ENCODE measurements at places on chromosomes 1 and 21.

DNA sequence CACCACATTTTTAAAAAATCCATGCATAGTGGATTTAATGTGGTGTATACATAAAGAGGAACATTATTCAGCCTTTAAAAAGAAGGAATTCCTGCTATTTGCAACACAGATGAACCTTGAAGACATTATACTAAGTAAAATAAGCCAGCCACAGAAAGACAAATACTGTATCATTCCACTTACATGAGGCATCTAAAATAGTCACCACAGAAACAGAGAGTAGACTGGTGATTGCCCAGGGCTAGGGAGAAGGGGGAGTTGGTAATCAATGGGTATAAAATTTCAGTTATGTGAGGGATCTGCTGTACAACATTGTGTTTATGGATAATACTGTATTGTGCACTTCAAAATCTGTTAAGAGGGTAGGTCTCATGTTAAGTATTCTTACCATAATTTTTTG is 10.0 kb downstream of the FAM163A start:
- no peak for DNase-seq

DNA sequence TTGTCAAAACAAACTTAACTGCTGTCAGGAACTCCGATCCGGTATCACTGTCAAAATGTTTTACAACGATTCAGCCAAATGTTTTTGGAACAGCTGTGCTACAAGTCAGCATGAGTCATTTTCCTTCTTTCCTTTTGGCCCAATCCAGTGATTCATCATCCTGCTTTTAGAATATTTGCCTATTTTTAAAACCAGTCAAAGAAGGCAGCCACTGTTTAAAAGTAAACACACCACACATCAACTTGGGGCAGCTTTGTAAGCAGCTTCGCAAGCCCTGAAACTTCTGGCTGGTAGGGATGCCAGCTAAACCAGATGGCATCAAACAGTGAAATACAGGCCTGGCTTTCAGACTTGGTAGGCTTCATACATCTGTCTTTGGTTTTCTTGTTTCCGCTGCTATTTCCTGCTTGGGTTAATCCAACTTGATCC is 14.9 kb downstream of the MAP3K7CL start:
- DNase-seq, result no peak

DNA sequence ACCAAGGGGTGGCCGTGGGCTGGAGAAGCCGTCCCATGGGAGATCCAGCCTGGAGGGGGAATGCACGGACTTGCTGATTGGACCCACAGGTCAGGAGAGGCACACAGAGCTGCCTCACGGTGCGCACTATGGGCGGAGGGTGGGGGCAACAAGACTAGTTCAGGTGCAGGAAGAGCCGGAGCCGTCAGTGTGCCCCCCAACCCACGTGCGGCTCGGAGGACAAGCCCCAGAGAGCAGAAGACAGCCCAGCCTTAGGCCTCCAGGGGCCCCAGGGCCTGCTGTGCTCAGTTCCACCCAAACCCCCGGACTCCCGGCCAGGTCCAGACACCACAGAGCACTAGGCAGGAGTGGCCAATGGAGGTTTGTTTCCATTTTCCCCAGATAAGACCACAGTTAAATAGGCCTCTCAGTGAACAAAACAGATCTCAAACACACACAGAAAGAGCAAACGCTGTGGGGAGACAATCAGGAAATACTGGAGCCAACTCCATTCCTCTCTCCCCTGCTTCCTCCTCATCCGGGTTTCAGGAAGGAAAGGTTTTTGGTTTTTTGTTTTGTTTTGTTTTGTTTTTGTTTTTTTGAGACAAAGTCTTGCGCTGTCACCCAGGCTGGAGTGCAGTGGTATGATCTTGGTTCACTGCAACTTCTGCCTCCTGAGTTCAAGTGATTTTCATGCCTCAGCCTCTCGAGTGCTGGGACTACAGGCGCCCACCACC is 84.2 kb downstream of the ADSS2 start:
- no peak for DNase-seq

DNA sequence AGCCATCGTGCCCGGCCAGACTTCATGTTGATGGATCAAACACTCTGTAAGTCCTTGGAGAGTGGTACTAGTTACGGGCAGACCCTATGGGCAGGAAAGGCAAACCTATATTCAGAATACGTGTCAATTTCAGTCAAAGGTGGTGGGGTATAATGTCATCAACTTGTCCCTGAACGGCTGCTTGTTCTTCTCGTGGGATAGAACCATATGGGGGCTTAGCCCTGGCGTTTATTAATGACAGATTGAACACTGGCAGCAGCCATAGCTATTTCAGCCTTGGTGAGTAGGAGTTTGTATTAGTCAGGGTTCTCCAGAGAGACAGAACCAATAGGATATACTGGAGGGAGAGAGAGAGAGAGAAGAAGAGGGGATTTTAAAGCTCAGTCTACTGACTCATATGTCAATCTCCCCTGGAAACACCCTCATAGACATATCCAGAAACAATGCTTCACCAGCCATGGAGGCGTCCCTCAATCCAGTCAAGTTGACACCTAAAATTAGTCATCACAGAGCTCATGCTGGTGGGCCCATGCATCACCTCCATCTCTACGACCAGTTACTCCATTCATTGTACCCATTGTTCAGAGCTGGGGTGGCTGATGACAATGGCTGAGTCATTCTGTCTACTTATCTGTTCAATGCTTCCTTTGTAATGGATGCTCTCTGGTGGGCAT is 16.1 kb upstream of the AQP10 start:
- no peak for DNase-seq

GRCh38 chr1:97636941-97637340 is 283.9 kb downstream of the DPYD start:
- no peak for DNase-seq

DNA sequence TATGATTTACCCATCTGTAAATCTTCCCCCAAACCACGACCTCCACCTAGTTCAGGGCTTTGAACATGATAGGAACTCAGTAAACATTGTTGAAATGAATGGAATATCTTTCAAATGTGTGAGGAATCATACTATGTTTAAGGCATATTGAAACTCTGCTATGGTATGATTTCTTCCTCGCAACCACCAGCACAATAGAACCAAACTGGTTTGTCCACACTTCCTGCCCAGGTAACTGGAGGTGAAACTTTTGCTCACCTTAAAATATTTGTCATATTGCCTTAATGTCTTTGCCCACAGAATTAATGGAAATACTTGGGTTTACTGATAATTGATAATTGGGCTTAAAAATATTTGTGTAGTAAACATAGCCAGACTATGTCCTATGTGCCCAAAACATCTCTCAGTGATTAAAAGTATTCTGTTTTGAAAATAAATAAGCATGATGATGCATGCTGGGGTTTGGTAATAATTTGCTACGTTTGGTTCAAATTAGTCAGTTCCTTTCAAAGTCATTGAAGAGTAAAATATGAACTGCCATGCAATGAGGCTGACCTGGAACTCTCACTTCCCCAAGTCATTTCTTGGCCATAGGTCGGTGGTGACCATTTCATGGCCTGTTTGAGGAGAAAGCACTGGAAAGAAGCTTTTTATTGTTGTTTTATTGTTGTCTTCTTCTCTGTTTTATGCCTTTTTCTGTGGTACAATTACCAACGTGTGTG is 73.3 kb downstream of the TNFSF18 start:
- DNase-seq, result no peak

DNA sequence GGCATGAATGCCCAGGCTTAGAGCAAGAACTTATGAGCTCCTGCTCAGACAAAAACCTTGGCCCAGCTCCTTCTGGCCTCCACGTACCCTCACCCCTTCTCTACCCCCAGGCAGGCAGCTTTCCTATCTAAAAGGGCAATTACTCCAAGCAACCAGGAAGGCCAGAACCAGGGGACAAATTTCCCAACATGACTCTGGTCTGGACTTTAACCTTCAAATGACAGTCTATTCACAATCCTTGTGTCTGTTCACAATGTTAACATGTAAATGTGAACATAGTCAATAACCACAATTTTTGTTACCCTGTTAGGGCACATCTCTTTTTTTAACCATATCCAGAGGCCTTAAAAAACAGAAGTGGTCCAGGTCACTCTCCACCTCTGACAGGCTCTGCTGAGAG is 64.4 kb upstream of the LAPTM5 start:
- no peak for DNase-seq

- DNase-seq, result no peak
These were observed 182.9 kb downstream of the ZNF281 start for GRCh38 chr1:200226969-200227303.

DNA sequence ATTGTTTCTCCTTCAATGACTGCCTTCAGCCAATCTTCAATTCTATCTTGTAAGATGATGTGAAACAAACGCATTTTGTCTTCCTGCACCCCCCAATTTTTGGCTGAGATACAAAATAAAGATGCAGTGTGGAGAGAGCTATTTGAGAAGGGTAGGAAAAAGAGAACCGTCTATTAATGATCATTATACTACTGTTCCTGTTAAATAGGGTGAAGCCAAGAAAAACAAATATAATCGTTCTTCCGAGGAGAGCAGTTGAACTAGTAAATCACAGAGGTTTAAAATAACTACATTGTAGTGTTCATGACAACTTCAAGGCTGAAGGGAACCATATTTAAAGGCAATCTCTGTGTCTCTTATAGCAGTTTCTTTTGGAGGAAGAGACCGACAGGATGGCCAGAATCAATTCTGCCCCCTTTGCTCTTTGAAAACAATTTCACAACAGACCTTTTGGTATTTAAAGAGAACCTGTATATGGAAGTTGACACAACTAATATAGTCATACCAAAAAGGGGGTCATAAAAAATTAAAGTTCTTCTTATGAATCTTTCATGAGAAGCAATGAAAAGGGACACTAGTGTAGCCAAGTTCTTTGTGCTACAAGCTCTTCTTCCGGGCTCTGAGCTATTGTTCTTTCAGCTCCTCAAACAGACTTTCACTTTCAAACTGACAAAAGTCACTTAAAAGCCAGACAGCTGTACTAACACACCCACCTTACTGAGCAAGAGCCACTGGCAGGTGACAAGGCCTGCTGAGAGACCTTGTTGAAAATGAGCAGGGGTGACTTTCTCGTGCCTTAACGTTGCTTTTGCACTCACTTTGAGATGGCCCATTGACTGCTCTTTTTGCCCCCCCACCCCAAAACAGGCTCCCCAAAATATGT is 30.9 kb downstream of the PROX1 start:
- no peak for DNase-seq

DNA sequence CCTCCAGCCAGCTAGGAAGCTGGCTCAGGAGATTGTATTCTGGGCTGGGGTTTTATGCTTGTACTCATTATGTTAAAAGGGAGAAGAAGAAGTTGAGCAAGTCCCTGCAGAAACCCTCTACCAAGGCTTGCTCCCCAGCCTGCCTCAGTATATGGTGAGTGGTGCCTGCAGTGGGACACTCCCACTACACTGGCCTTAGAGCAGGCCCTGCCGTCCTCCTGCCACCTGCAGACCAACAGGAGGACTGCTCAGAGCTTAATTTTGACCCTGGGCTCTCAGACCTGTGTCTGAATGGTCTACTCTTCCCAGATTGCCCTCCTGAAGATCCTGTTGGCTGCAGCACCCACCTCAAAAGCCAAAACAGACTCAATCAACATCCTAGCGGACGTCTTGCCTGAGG is 13.0 kb downstream of the STRIP1 start:
- no peak for DNase-seq

DNA sequence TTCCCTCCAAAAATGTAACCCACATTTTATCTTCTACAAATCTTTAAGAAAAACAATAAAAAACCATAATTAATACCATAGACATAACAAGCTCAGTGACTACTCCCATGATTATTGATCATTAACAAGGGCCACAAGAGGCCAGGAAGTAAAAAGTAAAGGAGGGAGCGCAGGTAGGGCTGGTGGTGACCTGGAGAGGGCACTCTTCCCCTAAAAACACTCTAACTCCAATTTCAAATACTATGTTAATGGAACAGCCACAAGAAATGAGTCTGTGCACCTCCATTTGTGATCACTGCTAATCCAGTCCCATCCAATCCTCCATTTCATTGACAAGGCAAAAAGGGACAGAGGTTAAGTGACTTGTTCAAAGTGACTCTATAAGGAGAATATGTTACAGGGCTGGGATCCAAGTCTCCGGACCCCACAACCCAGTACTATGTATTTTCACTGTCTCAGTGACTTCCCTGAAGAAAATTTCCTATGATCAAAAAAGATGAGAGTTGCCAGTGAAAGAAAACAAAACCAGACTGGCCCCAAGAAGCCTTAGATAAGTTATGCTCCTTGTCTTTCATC is 41.2 kb upstream of the CFAP298 start:
- DNase-seq, result no peak

GRCh38 chr21:44288251-44289110 is 2.8 kb downstream of the AIRE start:
- no peak for DNase-seq

DNA sequence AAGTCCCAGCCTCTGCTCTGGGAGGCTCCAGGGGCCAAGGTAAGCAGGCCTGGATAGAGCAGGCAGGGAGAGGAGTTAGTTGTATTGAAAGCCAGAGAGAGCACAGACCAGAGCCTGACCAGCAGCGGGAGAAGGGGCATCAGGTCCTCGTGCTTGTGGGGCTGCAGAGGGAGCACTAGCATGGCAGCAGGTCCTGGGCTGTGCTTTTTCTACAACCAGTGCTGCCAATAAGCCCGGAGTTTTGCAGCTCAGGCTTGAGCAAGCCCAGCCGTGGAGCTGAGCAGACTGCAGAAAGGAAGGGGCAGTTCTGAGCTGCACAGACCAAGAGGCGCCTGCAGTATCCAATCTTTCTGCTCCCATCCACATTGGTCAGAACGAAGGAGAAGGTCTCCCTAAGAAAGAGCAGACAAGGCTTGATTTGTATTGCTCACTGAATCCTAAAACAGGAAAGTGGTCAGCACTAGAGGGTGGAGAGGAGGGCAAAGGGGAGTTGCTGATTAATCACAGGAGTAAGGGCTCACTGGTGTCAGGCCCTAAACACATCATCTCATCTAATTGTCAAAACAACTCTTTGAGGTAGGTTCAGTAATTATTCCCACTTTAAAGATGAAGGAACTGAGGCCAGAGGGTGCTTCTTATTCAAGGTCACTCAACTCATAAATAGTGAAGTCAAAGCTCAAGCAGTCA is 2.7 kb downstream of the DENND2D start:
- DNase-seq, result no peak

- DNase-seq, result no peak
These were observed 13.6 kb downstream of the INSRR start for GRCh38 chr1:156845055-156845952.

- DNase-seq, result no peak
These were observed 194.6 kb downstream of the ST6GALNAC3 start for GRCh38 chr1:76269155-76269554.

- DNase-seq, result no peak
These were observed 25.9 kb upstream of the NID1 start for GRCh38 chr1:236090741-236091147.

DNA sequence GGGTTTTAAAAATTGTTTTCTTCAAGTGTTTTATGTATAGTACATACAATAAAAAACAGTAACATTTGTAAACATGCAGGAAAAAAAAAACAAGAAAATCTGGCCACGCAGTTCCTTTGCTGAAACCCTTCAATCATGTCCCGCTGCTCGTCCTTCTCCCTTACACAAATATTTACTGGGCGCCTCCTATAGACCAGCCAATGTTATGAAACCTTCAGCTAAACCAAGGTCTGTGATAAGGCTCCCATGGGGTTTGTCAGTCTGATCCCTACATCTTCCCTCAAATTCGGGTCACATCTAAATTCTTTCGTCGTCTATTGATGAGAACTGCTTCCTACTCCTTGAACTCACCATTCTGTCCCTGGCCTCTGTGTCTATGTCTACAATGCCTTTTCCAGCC is 583.9 kb downstream of the SMYD3 start:
- DNase-seq, result no peak

- DNase-seq, result no peak
These were observed 60.1 kb downstream of the OPTC start for GRCh38 chr1:203554071-203554470.

- DNase-seq, result no peak
These were observed 9.7 kb downstream of the ZNF692 start for GRCh38 chr1:248849152-248849551.

All from activated CD8-positive, alpha-beta memory T cell treated with anti-CD3 and anti-CD28 coated beads for 48 hours (primary cell).